ENCODE measurements at places on chromosomes 2 and 18.

DNA sequence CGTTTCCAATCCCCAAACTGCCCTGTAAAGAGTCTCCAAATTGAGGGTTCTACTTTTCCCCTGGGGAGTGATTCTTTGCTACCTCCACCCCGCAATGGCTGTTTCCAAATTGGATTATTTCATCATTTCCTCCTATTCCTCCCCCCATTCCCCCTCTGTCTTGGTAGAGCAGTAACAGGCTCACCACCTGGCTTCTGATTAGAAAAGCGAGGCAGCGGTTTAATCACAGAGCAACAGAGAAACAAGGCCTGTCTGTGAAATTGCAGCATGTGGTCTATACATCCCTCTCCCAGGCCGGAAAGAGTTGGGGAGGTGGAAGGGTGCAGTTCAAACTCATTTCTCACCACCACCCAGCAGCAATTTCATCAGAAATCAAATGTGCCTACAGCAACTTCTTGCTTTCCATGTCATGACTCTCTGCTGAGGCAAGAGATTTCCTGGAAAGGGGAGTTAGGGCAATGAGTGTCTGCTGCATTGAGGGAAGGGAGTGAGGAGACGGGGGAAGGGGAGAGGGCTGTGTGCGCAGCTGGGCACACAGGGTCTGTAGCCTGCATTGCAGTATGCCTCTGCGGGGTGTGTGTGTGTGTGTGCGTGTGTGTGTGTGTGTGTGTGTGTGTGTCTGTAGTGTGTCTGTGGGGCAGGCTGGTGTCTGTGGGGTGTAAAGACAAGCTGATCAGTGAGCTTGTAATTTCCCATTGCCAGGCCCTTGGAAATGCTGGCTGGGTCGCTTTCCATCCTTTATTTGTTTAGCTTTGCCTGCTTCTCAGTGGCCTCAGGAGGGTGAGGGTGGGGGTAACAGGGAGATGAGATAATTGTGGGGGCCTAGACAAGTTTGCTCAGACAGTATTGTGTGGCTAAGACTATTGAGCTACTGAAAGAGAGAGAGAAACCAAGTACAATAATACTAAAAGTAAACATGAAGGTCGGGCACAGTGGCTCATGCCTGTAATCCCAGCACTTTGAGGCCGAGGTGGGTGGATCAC, 13.5 kb upstream of the IGFBP2 start:
- peak; percentile 91 for DNase-seq

- DNase-seq, result no peak
These were observed 47.8 kb downstream of the ZAP70 start for GRCh38 chr2:97761192-97761591.

DNA sequence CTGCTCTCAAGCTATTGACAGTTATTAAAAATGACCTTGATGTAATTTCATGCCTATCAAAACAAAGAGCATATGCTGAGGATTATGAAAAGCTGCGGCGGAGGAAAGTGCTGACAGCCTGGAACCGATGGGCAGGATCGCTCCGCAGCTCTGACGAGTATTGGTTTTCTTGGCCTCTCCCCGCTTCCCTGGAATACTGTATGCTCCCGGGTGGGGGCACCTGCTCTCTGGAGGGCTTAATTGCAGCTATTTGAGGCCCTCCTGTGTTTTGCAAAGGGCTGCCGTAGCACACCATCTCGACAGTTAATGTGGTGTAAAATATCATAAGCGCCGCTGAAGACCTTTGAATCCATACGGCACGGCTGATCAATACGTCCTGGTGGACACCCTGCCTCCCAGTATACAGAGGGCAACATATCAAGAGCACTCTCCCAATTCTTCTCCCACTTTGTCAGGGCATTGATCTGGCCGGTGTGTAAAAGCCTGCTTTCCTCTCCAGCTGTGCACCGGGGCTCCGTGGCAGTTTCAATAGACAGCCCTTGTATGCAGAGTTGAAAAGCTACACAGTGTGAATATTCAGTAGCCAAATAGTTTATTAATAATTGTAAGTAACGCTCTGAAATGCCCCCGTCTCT, 662.4 kb downstream of the GALR1 start:
- no peak for DNase-seq

- DNase-seq, result no peak
These were observed 196.9 kb downstream of the ANKRD30B start for GRCh38 chr18:14944838-14945237.

DNA sequence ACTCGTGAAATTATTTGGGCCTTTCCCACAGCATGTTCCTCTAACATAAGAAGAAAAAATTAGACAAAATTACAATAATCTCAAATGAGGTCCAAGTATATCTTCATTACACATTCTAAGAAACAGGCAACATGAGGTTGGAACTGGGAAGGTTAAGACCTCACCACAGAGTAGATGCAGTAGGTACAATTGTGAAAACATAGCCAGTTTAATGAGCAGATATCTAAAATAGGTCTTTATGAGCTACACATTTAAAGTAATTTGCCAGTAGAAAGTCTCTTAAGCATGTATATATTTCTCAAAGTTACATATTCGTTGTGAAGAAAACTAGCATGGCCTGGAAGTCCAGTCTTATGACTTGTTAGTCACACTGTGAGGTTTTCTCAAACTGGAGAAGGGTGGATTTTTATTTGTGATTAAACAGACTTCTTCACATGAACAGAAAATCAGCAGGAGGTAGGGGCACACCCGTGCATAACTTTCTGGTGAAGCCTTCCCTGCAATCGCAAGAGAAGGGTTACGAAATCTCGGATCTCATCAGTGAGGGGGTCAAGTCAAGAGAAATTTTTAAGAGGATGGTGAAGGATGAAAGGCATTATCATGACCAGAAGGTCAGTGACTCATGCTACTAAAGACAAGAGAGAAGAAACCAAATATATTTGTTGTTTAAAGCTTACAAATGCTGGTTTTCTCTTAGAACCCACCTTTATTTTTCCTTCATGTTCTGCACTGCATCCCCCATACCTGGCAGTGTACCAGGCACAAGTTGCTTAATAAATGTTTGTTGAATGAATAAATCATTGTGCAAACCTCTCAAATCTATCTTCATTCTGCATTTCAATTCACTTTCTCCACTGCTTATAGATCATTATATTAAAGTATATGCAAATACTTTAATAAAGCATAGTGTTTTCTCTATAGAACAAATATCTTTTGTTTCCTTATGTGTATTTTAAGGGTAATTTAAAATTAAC, 5.1 kb upstream of the RAB27B start:
- DNase-seq, result no peak

GRCh38 chr2:232662486-232663260, 29.3 kb downstream of the EFHD1 start:
- DNase-seq, result no peak

GRCh38 chr2:18349421-18349820, 211.0 kb downstream of the RDH14 start:
- no peak for DNase-seq

- no peak for DNase-seq
These were observed 142.7 kb upstream of the NRP2 start for GRCh38 chr2:205539603-205540002.

- DNase-seq, result no peak
These were observed 68.8 kb downstream of the LTBP1 start for GRCh38 chr2:33015421-33016142.

DNA sequence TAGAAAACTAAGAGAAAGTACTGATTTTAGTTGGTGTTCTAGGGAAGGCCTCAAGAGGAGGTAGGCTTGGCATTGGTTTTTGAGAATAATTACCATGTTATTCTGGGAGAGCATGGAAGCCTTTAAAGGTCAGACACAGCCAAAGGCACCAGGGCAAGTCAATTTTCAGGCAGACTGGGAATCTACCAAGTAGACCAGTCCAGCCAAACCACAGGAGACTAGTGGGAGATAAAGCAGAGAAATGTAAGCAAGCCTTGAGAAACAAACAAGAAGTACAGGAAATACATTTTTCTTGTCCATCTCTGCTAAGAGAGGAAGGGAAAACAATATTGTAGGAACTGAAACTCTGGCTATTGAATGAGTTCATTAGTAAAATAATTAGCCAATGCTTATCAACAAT, 5.5 kb upstream of the CCDC68 start:
- no peak for DNase-seq

DNA sequence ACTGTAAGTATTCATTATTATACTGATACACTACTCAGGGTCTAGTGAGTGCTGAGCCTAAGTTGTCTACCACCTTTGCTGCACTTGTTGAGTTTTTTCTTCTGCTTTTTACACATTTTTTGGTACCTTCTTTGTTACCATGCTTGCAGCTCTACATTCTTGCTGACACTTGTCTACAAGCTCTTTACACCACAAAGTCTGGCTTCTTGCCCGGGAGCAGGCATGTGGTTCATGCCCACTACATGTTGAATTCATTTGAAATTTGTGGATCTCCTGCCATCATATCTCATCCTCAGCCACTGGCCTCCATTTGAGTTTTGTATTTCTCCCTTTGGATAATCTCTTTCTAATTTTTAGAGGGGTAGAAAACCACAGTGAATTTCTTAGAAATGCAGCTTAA, 29.9 kb downstream of the IL18R1 start:
- DNase-seq, result no peak

DNA sequence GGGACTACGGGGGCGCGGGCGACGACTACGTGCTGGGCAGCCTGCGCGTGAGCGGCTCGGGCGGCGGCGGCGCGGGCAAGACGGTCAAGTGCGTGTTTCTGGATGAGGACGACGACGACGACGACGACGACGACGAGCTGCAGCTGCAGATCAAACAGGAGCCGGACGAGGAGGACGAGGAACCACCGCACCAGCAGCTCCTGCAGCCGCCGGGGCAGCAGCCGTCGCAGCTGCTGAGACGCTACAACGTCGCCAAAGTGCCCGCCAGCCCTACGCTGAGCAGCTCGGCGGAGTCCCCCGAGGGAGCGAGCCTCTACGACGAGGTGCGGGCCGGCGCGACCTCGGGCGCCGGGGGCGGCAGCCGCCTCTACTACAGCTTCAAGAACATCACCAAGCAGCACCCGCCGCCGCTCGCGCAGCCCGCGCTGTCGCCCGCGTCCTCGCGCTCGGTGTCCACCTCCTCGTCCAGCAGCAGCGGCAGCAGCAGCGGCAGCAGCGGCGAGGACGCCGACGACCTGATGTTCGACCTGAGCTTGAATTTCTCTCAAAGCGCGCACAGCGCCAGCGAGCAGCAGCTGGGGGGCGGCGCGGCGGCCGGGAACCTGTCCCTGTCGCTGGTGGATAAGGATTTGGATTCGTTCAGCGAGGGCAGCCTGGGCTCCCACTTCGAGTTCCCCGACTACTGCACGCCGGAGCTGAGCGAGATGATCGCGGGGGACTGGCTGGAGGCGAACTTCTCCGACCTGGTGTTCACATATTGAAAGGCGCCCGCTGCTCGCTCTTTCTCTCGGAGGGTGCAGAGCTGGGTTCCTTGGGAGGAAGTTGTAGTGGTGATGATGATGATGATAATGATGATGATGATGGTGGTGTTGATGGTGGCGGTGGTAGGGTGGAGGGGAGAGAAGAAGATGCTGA, 1.4 kb downstream of the SOX11 start:
- DNase-seq, result peak; percentile 42

GRCh38 chr2:197292619-197293018, 18.0 kb downstream of the ANKRD44 start:
- no peak for DNase-seq

- DNase-seq, result no peak
These were observed 54.2 kb downstream of the COMMD1 start for GRCh38 chr2:61959381-61960293.

DNA sequence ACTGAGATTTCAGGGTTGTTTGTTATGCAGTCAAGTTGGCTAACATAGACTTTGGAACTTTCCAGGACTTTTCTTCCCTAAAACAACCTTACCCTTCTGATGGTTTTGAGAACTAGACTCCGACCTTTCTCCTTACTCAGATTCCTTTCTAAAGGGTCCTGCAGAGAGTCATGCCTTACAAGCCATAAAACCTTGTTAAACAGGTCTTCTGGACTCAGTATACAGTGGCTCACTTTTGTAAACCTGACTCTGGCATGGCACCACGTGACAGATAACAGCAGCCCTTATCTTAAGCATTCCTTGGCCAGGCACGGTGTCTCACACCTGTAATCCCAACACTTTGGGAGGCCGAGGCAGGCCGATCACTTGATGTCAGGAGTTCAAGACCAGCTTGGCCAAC, 253.2 kb upstream of the RAB6C start:
- no peak for DNase-seq

GRCh38 chr2:159941729-159942128, 120.7 kb downstream of the PLA2R1 start:
- no peak for DNase-seq

DNA sequence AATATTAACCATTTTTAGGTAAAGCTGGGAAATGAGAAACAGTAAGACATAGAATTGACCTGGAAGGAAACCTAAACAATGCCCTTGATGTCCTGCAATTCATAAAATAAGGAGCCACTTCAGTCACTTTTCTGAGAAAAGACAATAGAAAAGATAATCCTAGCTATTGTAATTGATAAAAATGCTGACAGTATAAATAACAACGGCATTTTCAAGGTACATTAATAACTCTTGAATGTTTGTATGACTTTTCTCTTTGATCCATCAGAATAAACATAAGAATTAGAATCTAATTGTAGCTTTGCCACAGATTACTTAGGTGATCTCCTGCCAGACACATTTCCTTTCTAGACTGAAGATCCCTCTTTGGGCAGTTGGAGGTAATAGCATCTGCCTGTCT, 719.5 kb downstream of the SLC4A3 start:
- no peak for DNase-seq

DNA sequence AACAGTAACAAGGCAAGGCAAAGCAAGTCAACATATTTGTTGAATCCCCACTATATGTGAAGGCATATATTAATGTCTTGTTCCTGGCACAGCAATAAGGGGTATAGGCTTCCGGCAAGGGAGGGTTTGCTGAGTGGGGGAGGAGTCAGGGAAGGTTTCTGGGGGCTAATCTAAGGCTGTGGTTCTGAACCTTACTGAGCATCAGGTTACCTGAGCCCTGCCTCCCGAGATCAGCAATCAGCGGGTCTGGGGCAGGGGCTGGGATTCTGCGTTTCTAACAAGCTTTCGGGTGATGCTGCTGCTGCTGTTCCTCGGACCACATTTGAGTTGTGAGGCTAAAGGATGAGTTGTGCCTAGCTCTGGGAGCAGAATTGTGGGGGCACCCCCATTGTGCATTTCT, 401.7 kb upstream of the SPRED2 start:
- DNase-seq, result no peak

- DNase-seq, result no peak
These were observed 118.5 kb downstream of the RPIA start for GRCh38 chr2:88810017-88810416.

- DNase-seq, result no peak
These were observed 19.0 kb upstream of the FAM178B start for GRCh38 chr2:97005353-97005752.

GRCh38 chr18:59706499-59706898, 9.3 kb upstream of the CCBE1 start:
- DNase-seq, result no peak

- DNase-seq, result no peak
These were observed 1.3 kb downstream of the TAF1B start for GRCh38 chr2:9844576-9844975.

GRCh38 chr2:9220201-9220600, 13.6 kb downstream of the ASAP2 start:
- no peak for DNase-seq

- DNase-seq, result peak; percentile 77
These were observed 142.0 kb upstream of the GAREM1 start for GRCh38 chr18:32612651-32613050.

GRCh38 chr2:7394195-7394594, 477.0 kb downstream of the RNF144A start:
- DNase-seq, result no peak
